ENCODE measurements at places on chromosomes 1 and 21. TPM values are rescaled to one million over a fixed set of nuclear protein-coding genes. Genes with fewer than 3 reads are reported as not detected.

DNA sequence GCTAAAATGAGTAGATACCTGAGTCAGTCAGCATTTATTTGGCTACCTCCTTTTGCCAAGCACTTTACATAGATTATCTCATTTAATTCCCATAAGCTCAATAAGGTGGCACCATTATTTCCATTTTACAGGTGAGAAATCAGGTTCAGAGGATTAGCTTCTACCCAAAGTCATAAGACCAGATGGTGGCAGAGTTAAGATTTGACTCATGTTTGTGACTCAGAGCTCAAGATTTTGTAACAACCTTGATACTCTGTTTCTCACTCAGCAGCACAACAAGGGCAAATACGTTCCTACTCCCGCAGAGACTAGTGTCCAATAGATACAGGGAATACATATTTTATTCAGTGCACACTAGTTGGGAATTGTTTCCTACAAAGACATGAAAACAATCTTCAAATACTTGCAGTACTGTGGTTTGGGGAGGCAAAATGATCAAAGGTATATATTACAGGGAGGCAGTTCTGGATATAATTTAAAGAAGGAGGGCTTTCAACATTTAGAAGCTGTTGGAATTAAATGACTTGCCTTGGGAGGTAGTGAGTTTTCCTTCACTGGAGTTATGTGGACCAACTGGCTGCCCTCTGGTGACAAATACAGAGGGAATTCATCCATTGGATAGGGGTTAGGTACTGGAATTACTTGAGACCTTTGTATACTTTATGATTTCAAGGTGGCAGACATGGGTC is 3.6 kb downstream of the LEPR start:
- no peak for DNase-seq

Gene SPRR4
- polyA plus RNA-seq = not detected

DNA sequence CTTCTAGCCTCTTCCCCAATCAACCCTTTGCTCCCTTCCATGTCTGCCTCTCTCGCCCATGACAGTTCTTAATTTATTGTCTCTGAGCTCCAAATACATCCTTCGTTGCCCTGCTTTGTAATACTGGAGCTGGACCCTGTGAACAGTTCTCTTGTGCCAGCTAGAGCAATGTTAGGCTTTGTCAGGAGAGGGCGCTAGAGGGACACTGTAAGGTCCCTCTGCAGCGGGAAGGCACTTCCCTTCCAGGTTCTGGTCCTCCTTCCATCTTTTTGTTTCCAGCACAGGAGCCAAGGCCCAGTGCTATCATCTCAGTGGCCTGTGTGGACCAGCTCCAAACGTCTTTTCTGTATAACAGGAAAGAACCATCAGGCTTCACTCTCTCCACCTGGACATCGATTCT is 95.9 kb downstream of the PTPRU start:
- peak; percentile 12 for DNase-seq

Gene NECTIN4
- 0.16 TPM for polyA plus RNA-seq

- DNase-seq = no peak
Measured at GRCh38 chr1:204206121-204206520, 7.7 kb downstream of the GOLT1A start.

- DNase-seq = no peak
Measured at GRCh38 chr1:49306507-49307070, 529.9 kb upstream of the BEND5 start.

GRCh38 chr1:68188644-68189340 is 43.5 kb downstream of the WLS start:
- no peak for DNase-seq

DNA sequence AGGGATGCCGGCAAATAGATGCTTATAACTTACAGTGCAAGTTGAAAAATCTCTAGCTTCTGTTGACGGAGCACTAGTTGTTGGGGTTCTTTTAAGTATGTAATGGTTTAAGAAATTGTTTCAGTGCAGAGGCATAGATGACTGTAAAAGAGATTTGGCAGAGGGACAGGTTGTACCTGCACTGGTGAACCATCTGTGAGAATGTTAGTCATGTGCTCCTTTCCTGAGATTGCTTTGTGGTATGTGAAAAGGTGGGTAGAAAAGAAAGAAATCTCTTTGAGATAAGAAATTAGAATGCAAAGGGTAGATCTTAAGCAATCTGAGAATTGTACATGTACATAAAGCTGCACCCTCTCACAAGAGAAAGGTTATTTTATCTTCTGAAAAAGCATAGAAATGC is 19.4 kb downstream of the ZBTB37 start:
- no peak for DNase-seq
